RCC 7860 (cell line): ENCODE measurements at places on chromosomes 1 and 21.

DNA sequence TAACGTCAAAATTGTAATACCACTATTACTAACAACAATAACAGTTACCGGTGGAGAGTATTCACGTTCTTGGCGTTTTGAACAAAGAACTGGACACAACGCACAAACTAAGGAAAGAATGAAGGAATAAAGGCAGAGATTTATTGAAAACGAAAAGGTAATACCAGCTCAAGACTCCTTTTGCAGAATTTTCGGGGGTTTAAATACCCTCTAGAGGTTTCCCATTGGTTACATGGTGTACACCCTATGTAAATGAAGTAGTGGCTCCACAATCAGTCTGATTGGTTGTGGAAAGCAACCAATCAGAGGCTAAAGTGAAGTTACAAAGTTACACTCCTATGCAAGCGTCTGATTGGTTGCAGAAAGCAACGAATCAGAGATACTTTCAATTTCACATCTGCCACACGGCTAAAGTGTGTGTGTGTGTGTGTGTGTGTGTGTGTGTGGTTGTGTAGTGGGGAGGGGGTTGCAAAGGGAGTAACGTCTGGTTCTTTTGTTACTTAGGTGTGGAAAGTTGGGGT is 1.1 kb upstream of the GTF2B start:
- peak; percentile 22 for DNase-seq

DNA sequence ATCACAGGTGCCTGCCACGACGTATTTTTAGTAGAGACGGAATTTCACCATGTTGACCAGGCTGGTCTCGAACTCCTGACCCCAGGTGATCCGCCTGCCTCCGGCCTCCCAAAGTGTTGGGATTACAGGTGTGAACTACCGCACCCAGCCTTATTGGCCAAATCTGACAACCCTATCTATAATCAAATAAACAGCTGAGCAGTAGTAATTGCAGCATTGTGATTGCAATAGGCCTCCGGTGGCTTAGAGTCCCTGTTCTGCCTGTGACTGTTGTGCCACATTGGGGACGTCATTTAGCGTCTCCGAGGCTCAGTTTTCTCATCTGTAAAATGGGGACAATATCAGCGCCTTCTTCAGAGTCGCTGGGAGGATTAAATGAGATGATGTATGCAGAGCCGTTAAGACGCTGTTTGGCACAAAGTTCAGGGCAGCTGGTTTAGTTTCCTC is 569 bp upstream of the CAPN2 start:
- DNase-seq = no peak

- DNase-seq = no peak
Observed at GRCh38 chr1:42450061-42450460, 5.8 kb downstream of the ZMYND12 start.

GRCh38 chr1:226987179-226987536 is 47.1 kb downstream of the COQ8A start:
- DNase-seq = no peak

DNA sequence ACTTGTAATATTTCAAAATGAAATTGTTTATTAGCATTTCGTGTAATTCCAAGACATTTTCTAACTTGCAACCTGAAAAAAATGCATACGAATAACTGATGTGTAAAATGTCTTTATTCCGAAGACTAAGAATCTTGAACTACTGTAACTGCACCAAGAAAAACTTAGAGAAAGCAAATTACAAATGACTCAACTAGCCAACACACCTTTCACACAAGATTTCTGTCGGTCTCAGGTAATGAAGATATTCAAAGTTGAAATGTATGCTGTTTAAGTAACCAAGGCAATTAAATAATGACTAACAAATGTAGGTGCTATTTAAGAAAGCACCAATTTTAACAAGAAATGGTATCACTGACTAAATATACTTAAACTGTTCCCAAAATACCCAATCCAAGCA is 2.1 kb downstream of the CLSTN1 start:
- no peak for DNase-seq

DNA sequence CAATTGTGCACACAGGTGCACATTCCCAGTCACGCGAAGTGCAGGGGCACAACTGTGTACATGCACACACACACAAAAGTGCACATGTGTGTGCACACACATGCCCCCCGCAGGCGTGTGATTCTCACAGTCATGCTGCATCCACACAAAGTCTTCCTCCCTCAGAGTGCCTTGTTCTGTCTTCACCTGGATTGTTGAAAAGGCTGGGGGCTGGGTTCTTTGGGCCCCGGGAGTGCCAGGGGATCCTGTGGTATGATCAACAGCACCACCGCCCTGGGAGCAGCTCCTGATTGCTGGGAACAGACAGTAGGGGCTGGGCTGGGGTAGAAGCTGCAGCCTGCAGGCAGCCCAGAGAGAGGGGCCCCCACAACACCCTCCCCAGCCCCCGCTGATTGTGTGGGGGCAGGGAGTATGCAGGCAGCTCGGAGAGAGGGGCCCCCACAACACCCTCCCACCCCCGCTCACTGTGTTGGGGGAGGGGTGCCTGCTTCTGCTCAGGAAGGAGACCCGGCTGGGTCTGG is 3.4 kb downstream of the COL18A1 start:
- DNase-seq = no peak

DNA sequence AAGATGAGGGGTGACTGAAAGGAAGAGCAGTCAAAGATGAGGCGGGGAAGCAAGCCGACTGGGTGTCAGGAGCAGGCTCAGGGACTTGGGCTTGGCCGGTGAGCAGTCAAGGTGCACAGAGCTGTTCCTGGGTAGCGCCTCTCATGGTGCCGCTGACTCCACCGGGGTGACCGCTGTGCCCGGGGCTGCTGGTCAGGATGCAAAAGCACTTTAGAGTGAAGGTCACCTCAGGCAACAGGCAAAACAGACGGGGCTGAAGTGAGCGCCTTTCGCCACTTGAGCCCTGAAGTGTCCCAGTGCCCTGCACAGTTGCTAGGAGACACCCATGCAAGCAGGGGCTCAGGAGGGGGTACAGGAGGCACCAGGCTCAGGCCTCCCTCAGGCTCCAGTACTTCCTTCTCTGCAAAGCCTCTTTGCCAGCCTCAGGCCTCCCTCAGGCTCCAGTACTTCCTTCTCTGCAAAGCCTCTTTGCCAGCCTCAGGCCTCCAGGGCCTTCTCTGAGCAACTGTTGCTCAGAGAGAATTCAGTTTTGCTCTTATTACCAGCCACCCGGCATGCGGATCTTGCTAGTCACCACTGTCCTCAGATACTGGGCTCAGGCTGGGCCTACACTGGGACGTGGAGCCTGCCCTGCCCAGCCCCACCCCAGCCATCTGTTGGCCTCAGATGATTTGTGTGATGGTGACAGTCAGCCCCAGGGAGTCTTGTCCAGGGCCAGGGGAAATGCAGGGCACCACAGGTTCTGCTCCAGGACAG is 99.7 kb upstream of the IRF2BP2 start:
- no peak for DNase-seq

DNA sequence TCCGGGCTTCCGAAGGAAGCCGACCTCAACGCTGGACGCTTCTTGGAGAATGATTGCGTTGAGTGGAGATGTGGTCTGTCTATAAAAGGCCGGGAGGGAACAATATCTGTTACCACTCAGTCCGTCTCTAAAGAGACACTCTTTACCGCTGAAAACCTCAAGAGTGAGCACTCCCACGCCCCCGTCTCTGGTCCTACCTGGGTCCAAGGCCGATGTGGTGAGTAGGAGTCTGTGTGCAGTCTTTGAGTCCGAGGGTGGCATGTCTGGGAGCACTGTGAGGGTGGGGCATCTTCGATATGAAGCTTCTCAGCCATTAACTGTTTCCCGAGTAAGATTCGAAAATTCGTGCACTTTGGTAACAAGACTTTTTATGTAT is 576 bp downstream of the ZFP69 start:
- DNase-seq = no peak

DNA sequence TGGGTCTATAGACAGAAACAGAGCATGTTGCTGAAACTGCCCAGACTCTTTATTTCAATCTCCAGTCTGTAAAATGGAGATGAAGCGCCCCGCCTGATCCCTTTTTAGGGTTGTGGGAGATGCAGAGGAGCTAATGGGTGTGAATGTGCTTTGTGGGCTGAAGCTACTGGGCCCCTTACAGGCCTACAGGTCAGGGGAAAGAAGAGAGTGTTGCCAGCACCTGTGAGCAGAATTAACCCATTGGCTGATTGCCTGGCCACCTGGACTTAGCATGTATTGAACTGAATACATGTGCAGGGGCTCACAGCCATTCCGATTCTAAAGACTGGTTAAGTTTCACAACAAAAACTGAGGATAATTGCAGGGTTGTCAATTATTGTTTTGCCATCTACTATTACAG is 13.9 kb upstream of the ATF3 start:
- no peak for DNase-seq

DNA sequence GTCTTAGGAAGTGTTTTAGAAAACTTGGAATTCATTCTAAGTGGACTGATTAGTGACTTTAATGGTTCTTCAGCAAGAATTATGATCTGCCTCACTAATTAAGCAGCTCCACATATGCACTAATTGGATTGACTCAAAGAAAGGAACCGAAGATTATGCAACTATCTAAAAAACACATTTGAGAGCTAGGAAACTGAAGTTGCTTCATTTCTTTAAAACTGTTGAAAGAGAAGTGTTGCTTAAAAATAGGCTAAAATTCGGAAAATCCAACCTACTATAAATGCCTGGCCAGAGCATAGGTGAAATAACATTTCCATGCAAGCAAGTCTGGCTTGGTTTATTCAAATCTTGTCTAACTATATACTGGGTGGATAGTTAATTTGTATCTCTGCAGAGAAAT is 502.9 kb upstream of the ZRANB2 start:
- DNase-seq = no peak

- no peak for DNase-seq
Observed at GRCh38 chr1:31573261-31573660, 3.1 kb upstream of the TINAGL1 start.

- DNase-seq = no peak
Observed at GRCh38 chr1:33182401-33182841, 578 bp upstream of the TRIM62 start.

DNA sequence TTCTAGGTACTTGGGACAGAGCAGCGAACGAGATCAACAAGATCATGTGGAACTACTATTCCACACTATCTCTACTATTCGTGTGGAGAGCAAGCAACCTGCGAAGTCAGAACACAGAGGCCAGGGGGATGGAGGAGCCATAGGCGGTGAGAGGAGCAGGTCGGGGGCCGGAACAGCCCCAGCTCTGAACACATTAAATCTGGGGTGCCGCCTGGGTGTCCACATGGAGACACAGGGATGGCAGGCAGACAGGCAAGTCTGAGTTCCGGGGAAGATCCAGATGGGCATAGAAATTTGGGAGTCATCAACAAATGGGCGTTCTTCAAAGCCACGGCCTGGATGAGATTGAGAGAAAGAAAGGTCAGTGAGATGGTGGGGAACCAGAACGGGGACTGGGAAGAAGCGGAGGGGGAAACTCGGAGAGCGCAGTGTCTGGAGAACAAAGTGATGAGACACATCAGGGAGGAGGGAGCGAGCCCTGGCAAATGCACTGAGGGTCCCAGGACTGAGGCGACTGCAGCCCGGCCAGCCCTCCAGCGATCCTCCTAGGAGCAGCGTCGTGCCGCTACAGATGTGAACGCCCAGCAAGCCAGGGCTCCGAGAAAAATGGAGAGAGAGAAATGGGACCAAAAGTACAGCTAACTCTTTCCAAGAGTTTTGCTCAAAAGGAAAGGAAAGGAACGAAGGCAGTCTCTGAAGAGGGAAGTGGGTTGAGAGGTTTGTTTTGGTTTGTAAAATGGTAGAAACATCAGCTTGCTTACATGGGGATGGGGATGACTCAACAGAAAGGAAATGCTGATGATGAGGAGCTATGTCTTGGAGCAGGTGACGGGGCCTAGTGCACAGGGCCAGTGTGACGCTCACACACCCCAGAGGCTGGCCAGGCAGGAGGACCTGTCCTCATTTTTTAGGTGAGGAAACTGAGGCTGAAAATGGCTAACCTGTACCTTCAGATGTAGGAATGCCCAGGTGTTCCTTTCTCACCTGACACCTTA is 84.5 kb downstream of the GLIS1 start:
- no peak for DNase-seq
